HL-60 (cell line): ENCODE measurements at places on chromosomes 7 and 10.

DNA sequence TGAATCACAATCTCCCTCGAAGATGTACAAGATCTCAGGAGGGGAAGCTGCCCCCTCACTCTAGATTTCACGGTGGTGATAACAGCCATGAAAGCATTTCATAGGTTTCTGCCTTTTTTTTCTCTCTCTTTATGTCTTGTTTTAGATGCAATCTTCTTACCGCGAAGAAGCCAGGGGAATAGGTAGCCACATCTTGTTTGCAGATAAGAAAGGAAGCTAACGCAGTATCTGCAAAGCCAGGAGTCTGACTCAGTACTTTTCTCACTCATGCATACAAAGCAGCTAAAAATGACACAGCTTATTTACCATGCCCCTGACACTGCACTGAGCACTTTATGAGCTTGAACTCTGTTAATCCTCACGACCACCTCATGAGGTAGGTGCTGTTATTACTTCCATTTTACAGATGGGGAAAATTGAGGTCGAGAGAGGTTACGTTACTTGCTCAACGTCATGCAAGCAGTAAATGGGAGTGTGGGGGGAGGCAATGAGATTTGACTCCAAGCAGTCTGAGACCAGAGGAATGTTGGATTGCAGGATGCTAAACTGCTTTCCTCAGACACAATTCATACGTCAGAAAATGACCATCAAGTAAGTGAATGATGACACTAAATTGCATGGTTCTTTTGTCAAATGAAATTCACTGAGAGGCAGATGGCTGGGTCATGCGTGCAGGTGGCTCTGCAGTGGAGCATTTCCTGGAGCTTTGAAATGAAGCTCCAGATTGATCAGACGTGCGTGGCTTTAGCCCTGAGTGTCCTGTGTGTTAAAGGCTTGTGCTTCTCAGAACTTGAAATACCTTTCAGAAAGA, 3.3 kb downstream of the MAP3K8 start:
- DNase-seq, result peak; percentile 17

GRCh38 chr7:94231305-94231704, 163.4 kb upstream of the COL1A2 start:
- DNase-seq, result no peak

DNA sequence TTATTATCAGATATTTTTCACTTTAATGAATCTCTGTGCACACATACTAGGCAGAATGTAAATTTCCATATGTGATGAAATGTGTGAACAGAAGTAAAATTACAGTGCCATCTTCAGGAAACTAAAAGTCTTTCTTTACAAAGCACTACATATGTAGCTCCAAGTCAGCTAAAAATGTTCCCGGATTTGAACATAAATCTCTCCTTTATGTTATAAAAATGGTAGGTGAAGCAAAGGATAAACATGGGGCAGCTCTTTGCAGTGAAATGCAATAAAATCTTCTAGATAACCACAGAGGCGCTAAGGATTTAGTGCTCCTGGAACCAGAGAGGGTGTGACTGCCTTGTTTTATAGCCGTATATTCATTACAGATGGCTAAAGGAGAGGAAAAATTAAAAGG, 104.9 kb upstream of the C7orf33 start:
- DNase-seq, result no peak

DNA sequence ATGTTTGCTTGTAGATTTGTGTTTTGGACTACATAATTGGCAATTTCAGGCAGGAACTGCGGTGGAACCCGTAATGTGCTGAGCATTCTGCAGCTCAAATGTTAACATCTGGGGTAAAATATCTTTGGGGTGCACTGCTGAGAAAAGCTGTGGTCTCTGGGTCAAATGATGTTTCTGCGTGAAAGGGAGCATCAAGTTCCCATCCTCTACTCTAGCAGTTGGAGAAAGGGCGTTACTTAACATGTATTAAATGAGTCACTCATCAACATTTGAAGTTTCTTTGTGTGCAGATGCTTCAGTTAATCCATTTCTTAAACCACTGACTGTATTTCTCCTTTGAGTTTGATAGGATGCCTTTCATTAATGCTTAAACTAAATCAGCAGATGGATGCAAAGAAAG, 273.1 kb upstream of the PITRM1 start:
- no peak for DNase-seq

DNA sequence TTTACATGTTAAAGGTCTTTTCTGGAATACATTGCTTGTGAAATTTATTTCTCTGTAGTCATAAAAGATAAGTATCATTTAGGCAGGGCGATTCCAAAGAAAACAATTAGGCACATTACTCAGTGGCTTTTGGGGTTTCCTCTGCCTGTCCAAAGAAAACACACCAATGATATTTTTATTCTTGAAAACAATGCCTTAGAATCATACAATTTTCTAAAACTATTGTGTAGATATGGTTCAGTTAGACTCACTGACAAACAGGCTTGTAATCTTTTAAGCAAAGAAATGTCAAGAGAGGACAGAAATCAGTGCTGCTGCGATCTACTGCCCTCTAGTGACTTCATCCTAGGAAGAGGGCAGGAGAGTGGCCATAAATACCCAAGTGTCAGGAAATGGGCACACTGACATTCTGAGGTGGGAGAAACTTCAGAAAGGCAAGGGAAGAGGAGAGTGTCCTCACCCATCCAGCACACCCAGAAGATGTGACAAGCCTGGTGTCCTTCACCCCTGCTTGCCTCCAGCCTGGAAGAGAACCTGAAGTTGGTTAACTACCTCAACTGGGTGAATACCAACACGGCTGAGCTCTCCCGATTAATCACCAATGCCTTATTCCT, 120.5 kb downstream of the GALNT11 start:
- no peak for DNase-seq

DNA sequence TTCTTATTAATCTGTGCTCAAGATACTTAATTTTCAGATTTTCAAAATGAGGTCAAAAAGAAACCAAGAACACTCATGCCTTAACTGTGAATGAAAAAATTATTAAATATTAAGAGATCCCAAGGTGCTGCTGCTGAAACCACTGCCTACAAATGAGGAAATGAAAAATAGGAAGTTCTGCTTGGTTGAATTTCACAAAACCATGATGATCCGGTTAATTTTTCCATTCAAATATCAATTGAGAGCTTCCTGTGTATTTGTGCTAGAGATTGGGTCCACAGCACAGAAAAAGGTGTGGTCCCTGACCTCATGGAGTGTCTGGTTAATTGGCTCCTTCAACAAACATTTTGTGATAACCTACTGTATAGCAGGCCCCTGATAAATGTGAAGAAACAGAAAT, 132.7 kb upstream of the YAE1 start:
- DNase-seq, result no peak

DNA sequence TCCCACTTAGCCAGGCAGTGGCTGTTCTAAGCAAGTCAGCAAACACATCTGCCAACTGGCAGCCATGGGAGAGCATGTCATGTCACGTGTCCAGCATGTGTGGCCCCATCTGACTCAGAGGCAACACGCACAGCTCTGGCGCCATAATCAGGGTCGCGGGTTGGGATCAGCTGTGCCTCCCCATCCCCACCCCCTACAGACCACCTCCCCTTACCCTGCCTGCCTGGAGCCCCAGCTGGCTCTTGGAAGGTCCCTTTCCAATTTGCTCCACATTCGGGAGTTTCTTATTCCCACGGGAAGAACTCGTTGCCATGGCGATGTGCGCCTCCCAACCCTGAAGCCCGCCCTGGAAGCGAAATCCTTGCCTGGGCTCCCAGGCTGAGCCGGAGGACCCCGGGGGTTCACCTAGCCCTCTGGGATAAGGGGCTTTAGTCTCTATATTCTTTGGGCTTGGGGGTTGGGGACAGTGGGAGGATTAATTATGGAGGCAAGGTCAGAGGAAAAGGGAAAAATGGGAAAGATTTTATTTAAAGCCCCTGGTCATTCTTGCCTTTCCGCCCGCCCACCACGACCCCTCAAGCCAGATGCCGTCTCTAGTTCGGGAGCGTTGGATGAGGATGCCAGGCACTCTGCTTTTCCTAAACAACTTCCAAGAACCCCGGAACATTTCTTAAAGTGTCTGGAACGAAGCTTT, 283.7 kb downstream of the ZEB1 start:
- DNase-seq, result no peak

DNA sequence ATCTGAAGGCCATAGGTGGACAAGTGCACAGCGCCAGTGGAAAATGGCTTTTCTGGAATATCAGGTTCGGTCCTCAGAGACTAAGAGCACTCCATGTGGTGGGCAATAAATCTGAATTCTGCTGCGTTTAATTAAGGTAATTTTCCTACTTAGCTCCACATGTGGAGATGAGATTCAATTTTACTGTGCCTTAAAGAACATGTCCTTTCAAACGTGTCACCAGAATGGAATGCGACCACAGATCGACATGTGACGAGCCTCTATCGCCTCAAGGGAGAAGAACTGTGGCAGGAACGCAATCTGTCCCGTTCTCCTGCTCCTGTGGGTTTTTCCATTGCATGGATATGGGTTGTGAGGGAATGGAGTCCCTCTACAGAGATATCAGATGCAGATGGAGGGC, 205.3 kb upstream of the ZNF32 start:
- DNase-seq, result no peak

DNA sequence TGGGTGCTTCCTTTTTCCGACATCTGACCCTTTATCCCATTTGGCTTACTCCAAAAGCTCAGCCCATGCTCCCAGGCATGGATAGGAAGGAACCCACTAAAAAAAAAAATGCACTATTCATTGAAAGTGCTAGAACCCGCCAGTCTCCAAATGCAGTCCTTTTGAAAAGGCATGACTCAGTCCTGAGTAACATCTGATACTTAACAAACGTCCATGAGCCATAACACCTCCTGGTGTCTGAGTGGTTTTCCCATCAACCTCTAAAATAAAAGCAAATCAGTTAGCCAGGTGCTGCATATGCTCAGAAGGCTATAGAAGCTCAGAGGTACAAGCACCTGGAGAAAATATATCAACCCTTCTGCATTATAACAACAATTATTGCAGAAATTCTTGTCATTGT, 45.0 kb upstream of the CACUL1 start:
- no peak for DNase-seq

- no peak for DNase-seq
Measured at GRCh38 chr10:129507216-129507889, 40.3 kb downstream of the MGMT start.

- no peak for DNase-seq
Measured at GRCh38 chr10:70475661-70476060, 2.9 kb upstream of the PALD1 start.

GRCh38 chr7:149373089-149373488, 87.8 kb downstream of the ZNF777 start:
- DNase-seq, result no peak
